ENCODE measurements at places on chromosomes 16 and 17.

DNA sequence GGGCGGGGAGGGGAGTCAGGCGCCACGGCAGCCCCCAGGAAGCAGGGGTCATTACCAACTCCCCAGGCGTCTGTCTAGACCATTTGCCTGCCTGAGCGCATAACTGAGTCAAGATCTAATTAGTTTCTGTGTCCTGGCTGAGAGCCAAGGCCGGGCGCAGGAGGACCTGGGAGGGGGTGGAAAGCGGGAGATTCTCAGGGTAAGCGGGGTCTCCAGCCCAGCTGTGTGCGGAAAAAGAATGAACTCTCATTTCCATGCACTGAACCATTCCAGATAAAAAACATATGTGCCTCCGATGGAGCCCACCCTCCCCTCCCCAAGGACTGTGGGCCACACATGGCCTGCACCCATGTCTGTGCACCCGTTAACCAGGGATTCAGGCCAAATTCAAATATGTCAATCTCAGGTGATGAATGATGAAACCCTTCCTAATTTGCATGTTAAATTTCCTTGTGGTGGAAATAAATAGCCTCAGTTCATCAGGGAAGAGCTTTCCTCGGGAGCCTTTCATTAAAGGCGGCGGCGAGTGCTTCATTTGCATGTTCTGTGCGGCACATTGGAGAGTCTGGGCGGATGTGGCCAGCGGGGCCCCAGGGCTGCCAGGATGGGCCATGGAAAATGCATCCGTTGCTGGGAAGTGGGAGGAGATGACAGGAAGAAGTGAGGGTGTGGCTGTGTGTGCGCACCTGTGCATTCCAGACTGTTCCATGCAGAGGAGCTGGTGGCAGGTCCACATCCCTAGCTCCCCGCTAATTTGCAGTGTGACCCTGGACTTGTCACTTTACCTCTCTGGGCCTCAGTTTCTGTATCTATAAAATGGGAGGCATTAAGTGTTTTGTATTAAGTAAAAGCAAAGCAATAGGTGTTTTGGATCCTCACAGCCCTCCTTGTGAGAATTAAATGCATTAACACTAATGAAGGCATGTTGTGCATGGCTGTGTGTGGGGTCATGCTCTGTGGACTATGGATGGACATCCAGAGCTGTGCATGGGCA, 151.1 kb downstream of the SDK2 start:
- DNase-seq, result no peak

- no peak for DNase-seq
Observed at GRCh38 chr17:76480632-76481031, 13.2 kb downstream of the AANAT start.

DNA sequence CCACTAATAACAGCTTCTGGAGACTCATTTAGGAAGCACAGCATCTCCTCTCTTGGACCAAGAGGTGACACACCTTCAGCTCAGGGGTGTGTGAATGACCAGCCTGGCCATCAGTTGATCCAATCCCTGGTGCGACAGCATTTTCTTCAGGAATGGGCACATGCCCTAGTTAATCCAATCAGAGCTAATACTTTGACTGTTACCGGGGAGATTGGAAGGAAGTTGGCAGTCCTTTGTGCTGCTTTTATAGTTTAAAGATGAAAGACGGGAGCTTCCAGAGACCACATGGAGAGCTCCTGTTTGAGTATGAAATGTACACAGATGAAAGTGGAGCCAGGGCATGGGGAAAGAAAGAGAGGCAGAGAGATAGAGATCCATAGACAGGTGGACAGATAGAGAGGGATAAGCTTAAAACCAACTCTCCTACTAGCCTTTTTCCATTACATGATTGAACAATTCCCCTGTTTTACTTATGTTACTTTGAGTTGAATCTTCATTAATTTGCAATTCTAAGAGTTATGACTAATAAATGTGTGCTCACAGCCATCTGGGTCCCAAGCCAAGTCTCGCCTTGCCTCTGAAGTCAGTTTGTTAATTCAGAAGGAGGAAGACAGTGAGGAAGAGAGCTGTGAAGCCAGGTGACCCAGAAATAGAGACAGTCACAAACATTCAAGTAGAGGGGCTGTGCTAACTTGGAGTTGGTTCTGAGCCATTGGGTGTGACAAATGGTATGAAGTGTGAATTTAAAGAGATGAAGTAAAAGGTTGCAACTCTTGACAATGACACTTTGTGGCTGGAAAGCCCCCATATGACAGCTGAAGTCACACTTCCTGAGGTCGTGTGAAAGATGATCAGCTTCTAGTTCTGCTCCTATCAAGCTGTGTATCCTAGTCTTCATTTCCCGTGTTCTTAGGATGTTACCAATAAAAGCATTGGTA, 120.0 kb upstream of the GOT2 start:
- no peak for DNase-seq

DNA sequence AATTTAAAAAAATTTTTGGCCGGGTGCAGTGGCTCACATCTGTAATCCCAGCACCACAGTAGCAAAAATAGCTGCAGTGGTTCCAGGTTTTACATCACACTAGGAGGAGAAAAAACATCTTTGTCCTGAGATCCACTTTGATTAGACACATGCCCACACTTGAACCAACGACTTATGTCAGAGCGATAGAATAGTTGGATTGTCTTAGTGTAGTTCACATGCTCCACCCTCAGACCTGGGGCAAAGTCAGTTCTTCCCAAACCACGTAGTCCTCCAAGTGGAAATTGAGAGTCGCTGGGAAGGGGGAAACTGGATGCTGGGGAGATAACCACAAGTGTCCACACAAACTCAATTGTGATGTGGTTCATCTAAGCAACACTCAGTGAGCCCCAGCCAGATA, 11.4 kb upstream of the ITGAM start:
- no peak for DNase-seq

DNA sequence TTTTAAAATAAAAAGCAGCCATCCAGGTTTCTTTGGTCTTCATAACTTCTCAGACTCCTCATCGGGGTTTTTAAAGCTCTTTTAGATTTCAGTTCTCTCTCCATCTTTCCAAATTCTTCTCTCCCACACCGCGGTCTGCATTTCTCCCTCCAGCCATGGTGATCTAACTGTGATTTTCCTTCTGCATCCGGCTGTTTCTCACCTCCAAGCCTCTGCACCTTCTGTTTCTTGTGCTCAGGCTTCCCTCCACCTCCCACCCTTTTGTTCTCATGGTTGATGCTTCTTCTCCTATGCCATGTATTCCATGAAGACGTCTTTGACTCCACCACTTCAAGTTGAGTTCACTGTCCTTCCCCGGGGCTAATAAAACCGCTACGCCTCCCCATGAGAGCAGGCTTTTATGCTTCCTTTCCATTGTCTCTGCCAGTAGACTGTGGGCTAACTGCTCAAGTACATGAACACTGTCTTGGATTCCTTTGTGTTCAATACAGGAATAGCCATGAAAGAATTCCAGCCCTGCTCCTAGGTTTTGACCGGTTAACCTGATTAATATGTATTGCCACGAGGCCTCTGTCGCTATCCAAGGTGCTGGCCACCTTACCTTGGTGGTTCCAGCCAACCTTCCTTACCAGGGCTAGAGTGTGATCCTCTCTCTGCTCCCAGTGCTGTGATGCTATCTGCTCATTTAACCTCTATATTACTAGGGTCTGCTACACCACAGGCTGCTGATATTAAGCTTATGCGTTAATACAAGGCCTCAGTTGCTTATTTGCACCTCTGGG, 625.1 kb downstream of the HS3ST4 start:
- DNase-seq, result no peak

- DNase-seq, result no peak
Observed at GRCh38 chr16:65634291-65634690, 512.4 kb upstream of the CDH11 start.

GRCh38 chr16:81688182-81688581, 90.9 kb upstream of the PLCG2 start:
- DNase-seq, result no peak

- DNase-seq, result no peak
Observed at GRCh38 chr17:69503711-69504110, 89.2 kb downstream of the MAP2K6 start.

DNA sequence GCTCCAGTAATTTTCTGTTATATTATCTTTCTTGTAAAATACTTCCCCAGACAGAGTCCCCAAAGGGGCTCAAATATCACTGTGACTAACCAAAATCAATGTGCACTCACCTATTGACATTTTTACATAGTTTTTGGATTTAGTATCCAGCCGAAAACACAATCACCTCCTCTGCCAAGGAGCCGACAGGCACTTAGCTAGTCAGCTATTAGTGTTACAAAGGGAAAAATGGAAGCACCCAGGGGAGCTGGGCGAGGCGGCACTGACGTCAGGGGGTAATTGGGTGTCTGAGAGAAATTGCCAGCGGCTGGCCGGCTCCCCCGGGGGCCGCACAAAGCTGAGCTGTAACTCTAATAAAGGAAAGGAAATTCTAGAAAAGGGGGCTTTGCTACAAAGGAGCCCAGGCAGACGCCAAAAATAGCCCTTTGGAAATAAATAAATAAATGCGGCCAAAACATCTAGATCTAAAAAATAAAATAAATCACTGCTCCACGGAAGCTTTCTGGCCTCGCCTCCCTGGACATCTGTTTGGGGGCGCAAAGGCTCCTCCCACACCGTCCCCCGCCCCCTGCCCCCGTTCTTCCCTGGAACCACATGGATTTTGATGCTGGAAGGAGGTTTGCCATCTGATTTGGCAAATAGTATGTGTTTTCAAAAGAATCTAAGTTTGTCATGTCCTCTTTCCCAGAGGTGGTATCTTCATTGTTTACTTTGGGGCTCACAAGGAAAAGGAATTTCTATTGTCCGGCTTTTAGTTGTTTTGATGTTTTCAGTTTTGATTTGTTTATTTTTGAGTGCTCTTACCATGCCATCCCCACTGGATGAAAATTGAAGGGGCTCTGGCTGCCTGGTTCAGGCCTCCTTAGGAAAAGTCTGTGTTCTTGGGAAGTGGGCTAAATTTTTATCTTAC, 156.7 kb downstream of the ZNF423 start:
- DNase-seq, result peak; percentile 72

- DNase-seq, result no peak
Observed at GRCh38 chr16:22016927-22017326, 9.0 kb downstream of the MOSMO start.

DNA sequence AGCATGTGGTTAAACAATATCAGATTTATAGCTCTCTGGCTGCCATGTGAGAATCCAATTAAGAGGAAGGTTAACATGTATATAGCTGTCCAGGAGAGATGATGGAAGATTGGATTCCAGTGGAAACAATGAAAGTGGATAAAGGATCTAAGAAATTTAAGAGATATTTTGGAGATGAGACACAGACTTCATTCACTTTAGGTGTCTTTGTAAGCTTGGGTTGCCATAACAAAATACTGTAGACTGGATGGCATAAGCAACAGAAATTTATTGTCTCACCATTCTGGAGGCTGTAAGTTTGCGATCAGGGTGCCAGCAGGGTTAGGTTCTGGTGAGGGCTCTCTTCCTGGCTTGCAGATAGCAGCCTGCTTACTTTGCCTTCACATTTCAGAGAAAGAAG, 155.9 kb upstream of the MYOCD start:
- DNase-seq, result no peak

DNA sequence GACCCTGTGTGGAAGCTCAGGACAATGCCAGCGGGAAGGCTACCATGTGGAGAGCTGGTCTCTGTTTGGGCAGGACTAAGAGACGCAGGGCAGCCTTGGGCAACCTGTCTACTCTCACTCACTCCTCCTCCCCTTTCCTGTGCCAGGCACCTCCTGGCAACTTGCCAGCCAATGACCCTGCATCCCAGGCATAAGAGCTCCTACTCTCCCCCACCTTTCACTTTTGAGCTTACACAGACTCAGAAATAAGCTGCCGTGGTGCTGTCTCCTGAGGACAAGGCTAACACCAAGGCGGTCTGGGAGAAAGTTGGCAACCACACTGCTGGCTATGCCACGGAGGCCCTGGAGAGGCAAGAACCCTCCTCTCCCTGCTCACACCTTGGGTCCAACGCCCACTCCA, 2.6 kb downstream of the HBM start:
- no peak for DNase-seq

GRCh38 chr17:50055055-50055425, 870 bp upstream of the ITGA3 start:
- DNase-seq, result no peak

All from left ventricle myocardium inferior (tissue), 1 donor.